ENCODE measurements at places on chromosomes 5 and 9.

- DNase-seq, result no peak
These were observed 115.8 kb upstream of the CCDC152 start for GRCh38 chr5:42640835-42641234.

DNA sequence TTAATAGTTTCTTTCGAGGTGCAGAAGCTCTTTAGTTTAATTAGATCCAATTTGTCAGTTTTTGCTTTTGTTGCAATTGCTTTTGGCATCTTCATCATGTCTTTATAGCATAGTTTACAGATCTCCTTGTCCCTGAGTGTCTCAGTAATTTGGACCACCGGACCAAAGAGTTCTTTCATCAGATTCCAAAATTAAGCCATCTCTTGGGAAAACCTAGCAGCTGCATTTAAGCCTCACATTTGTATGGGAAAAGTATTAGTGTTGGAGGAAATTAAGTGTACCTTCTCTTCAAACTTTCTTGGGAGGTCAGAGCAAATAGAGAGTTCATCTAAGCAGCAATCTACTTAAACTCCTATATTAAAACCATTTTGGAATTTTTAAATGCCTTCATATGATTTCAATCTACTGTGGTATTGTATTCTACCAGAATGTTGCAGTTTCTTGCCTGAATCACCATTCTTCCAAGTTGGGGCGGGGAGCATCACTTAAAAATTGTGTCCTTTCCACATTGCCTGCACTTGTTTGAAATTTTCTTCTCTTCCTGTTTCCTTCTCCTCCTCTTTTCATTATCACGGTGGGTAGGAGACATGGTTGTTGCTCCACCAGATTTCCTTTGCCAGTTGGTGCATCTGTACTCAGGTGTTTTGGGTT lies 97.3 kb upstream of the DAB2 start:
- DNase-seq, result no peak

GRCh38 chr5:172866802-172867748 lies 33.0 kb downstream of the ERGIC1 start:
- no peak for DNase-seq

DNA sequence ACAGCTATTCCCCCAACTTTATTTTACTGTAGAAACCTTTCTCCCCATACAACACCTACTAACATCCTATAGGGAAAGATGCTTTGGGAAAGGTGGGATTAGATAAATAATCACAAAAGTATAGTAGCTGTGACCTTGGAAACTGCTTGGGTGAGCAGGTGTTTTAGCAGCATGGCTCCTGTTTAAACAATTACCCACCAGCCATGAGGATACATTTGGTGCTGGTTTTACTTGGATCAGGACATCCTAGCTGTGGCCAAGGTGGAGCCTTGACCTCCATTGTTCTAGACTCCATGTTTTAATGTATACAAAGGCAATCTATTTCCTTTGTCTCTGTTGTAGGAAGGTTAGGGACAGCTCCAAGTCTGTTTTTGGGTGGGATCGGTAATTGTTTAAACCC lies 56.8 kb upstream of the ALDH1B1 start:
- no peak for DNase-seq

DNA sequence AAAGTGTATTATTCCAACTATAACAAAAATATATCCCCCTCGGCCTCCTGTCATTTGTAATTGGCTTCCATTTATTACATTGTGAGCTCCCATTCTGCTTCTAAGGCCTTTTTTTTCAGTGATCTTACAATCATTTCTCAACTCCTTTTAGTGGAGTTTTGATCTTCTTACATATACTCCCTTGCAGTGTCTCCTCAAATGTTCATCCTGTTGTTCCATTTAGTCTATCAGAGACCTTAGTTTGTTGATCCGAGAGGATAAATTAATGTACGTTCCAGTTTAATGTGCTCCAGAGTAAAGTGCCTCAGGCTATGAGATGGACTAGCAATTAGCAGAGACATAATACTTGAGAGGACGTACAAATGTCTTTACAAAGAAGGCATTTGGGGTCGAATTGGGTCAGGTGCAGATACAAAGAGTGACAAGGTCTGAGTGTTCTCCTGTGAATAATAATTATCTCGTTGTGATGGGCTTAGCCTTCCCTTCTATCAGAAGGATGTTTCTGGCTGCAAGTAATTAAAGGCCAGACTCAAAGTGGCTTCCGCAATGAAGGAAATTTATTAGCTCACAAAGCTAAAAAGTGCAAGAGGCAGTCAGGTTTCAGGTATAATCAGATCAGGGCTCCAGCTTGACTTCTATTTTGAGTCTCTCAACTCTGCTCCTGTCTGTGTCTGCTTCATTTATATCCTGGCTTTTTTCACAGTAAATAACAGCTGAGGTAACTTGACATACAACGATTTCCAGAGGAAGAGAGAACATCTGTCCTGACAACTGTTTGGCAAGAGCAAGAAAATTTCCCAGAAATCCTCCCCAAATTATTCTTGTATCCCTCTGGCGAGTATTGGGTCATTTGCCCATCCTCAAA lies 30.1 kb downstream of the ARRDC3 start:
- DNase-seq, result no peak

DNA sequence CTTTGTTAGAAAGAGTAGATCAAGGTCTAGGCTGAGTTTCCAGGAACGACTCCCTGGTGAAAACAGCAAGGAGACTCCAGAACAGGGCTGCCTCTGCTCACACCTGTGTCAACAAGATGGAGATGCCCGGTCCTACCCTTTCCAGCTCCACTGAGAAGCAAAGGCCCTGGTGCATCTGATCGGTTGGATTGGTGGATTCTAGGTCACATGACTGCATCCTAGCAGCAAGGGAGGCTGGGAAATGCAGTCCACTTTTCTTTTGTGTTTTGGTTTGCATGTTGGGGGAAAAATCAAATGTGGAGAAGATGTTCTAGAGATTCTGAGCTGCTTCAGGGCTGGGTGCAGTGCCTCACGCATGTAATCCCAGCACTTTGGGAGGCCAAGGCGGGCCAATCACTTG lies 82.0 kb upstream of the TRIO start:
- no peak for DNase-seq

GRCh38 chr9:18473652-18474279 lies at the start of gene ADAMTSL1:
TSS of gene ADAMTSL1 (plus strand) at chr9:18474153. CDS start at chr9:18474233, 80 bp downstream.
- DNase-seq, result no peak

DNA sequence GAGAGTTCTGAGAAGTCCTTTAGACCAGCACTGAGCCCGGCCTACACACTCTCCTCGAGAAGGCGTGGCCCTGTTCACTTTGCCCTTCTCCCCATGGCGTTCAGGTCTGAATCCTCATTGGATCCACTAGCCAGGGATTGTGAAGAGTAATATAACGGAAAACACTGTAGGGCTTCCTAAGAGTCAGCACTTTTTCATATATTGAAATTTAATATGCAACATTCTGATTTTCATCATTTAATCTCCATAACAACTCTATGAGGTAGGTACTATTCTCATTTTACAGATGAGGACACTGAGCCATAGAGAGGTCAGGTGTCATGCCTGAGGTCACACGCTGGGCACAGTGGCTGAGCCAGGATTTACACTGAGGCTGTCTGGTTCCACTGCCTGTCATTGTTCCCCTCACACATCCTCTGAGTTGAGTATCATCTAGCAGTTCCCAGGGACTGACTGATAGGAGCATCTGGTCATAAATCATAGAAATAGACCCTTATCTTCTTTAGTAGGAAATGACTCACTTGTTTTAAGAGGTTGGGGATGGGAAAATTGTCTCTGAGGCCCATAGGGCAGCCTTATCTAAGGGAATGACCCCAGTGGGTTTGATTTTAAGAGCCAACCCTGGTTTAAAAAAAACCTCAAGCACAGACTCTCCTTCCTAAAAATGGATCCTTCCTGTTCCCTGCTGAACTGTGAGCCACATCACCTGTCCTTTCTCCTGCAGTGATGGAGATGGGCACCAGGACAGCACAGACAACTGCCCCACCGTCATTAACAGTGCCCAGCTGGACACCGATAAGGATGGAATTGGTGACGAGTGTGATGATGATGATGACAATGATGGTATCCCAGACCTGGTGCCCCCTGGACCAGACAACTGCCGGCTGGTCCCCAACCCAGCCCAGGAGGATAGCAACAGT lies 41.2 kb downstream of the THBS4 start:
- DNase-seq, result no peak

DNA sequence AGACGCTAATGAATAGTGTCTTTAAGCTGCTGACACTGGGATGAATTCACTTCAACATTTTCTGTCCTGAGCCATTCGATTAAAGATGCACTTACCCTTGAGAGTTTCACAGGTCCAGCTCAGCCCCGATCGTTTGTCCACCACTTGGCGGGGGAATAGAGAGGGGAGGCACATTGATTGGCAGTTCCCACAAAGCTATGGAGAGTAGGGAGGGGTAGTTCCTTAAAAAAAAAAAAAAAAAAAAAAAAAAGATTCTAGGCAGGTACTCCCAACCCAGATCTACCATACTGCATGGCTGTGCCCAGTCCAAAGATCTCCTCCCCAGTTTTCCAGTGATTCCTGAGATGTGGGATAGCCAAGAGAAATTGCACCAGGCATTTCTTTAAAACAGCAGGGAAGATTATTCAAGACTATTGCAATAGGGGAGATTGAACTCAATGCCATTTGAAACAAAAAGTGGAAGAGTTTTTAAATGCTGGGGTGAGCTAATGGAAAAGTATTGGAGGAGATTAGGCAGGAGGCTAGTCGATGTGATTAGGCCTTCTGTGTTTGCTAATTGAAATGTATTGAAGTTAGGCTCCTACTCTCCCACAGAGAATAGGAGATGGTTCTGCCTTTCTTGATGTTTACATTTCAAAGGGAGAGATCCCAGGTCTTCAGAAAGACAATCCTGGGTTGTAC lies 2217.4 kb upstream of the WWC1 start:
- DNase-seq, result no peak

DNA sequence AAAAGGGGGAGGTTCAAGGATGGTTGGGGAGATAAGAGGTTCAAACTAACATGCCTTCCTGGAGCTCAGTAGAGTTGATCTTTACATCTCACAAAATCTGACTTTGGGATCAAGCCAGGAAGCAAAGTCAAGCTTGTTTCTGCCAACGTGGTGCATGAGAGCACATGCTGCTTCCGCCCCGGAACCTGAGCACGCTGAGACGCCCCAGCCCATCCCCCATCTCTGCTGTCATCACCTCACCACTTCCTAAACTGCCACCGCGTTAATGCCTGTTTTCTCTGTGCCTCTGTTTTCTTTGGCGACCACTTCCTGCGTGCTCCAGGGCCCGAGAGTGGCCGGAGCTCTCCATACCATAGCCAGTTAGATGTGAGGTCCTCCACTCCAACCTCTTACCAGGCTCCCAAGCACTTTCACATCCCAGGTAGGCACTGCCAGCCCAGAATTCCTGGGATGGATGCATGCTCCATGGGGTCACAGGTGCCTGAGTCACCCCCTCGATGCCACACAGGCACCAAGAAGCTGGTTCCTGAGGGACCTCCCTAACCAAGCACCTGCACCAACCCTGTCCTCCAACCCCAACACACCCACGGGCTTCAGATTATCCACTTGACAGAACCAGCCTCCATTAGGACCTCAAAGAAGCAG lies 31.2 kb upstream of the AFAP1L1 start:
- DNase-seq, result no peak

- no peak for DNase-seq
These were observed 62.9 kb upstream of the IL17B start for GRCh38 chr5:149441986-149442385.

GRCh38 chr5:115507681-115508080 lies 36.9 kb downstream of the FEM1C start:
- no peak for DNase-seq

Data from GM18507 (cell line).